ENCODE measurements at places on chromosomes 6 and 20.
A peak's percentile ranks its signal among the peaks of the same experiment; 100 is the strongest.

- DNase-seq: no peak
Measured at GRCh38 chr20:58092871-58093270, 135.6 kb downstream of the ANKRD60 start.

GRCh38 chr6:135115411-135115810 is 60.8 kb upstream of the HBS1L start:
- no peak for DNase-seq

- no peak for DNase-seq
Measured at GRCh38 chr6:34284563-34285447, 36.0 kb upstream of the SMIM29 start.

DNA sequence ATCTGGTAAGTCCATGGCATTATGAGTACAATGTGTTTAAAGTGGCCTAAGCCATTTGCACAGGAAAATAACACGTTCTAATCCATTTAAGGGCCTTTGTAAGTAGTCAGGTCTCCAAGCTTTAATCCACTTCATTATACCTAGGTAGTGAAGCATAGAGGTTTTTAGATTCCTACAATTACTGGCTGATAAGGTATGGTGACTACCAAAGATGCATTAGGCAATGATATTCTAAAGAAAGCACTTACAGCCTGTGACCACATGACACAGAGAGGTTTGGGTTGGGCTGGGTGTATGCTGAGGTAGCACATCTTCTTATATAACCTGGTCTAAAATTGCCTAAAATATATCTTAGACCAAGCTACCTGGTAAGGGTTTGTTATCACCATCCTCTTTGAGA is 504.4 kb downstream of the TFAP2B start:
- DNase-seq: peak; percentile 92

DNA sequence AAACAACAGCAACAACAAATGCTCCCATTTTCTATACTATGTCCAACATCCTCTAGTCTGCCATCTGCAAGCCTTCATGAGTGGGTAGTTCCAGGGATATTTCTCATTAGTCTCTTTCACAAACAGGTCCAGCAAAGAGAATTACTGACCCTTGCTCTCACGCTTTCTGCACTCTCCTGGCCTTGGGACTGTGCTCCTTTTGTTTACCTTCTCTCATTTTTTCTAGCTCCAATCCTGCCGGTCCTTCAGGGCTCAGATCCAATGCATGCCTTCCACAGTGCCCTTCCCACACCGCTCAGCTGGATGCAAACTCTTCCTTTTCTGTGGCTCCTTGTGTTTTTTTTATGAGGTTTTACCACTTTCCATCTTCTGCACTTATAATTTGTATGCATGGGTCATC is 47.2 kb downstream of the ADTRP start:
- no peak for DNase-seq

DNA sequence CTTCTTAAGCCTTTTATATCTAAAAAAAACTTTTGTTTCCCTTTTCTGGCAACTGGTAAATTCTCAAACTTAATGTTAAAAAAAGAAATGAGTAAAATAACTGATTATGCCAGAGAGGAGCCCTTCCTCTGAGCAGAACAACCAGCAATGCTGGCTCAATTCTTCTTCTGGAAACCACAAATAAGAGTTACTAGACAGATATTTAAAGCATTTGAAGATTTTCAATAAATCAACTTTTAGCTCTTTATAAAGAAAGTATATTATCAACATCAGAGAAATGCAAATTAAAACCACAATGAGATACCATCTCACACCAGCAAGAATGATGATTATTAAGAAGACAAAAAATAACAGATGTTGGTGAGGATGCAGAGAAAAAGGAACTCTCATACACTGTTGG is 61.1 kb upstream of the TCF21 start:
- no peak for DNase-seq

- DNase-seq: no peak
Measured at GRCh38 chr6:150068151-150068550, 770 bp downstream of the ULBP3 start.

GRCh38 chr6:45710304-45710821 is 305.3 kb downstream of the CLIC5 start:
- no peak for DNase-seq

DNA sequence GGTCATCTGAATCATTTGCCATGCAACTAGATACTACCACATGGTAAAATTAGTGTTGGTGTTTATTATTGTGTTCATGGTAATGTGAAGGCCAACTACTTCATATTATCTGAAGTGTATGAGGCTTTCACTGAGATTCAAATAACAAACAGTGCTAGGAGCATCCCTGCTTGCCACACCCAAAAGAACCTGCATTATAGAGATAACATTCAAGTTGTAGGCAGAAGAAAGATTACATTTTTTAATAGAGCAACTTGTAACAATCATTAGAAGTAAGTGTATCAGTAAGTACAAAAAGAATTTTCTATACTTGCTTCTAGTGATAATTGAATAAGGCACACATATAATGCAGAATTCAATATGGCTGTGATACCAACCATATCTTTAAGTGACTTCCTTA is 49.8 kb downstream of the BCKDHB start:
- DNase-seq: no peak

DNA sequence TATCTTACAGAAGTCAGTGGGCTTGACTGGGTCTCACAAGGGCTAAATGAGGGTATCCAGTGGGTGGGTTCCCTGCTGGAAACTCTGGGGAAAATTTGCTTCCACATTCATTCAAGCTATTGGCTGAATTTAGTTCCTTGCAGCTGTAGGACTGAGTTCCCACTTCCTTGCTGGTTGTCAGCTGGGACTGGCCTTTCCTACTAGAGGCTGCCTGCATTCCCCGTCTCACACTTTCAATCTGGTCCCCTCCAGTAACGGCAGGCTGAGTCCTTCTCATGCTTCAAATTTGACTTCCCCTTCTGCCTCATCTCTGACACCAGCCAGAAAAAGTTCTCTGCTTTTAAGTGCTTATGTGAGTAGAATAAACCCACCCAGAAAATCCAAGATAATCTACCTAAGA is 4.4 kb downstream of the CSNK2A1 start:
- DNase-seq: no peak

DNA sequence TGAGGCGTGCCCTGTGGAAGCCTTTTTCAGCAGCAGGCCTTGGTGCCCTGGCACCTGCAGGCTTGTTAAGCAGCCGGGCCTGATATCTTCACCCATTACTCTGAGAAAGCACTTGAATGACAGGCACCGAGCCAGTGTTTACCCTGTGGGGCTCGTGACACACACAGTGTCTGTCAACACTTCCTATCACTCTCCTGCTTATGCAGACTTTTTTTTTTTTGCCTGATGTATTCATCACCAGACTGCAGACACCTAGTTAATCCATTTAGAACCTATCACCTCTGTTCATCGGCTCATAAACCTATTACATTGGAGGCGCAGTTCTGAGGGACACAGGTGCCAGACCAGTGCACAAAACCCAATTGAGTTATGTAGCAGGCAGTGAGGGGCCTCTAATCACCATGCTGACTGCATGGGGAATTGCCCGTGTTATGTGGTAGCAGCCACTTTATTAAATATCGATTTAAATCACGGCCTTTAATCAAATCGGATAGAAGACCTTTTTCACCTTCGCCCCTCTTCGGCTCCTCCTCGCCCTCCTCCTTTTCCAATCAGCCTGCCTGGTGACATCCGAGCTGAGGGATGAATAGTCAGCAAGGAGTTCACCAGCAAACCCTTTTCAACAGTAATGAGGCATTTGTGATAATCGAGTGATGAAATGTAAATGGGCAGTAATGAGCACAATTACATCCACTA is 962.9 kb upstream of the SLC35B3 start:
- DNase-seq: peak; percentile 70

DNA sequence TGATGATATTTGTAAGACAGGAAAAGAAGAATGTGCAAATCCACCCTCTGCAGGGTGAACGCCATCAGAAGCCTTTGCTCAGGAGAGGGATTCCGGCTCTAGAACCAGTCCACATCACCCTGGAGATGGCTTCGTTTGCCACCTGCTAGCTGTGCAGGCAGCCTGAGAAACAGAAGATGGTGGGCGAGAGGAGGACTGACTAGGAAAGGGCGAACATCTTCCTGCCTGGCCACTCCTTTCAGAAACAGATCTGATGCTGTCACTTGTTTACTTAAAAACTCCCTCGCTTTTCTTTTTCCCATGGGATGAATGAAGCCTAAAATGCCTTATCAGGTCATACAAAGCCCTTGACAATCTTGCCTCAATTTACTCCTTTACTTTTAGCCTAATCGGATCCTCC is 1.2 kb downstream of the PTPRA start:
- DNase-seq: no peak

DNA sequence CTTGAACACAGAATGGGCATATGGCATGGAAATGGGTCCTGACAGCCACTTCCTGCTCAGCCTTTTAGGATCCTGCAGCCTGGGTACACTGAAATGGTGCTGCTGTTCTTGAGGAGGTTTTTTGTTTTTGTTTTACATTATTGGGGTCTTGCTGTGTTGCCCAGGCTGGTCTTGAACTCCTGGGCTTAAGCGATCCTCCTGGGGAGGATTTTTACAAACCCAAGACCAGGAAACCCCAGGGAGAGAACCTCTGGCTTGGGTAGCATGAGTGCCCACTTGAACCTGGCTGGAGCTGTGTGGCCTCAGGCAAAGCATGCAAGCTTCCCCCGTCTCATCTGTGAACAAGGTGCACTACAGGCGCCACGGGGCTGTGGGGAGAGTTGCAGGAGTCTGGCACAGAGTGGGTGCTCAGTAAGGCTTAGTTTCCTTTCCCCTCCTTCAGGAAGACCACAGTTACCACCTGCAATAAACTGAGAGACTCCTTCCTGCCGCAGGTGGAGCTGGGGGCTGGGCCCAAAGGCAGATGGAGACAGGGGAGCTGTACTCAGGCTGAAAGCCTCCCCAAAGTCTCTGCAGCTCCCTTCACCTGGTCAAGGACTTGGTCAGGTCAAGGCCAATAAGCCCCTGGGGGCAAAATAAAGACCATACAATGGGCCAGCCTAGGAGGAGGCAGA is 1.8 kb downstream of the SLA2 start:
- DNase-seq: no peak

DNA sequence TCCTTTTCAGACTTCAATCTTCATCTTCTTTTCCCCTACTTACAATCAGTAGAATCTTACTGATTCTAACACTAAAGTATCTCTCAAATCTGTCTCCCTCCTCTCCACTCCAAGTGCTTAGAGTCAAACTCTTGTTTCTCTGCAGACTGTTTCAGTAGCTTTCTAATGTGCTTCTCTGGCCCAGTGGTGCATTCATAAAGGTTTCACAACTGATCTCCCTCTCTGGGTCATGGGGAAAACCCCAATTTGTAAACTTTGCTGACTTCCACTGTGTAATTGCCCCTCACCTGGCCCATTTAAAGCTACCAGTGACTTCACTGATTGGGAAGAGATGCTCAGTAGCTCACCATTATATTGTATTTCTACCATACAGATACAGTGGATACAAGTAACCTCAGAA is 183.6 kb downstream of the FAXC start:
- DNase-seq: no peak

GRCh38 chr20:24153101-24154040 is 164.8 kb upstream of the GGTLC1 start:
- no peak for DNase-seq

- no peak for DNase-seq
Measured at GRCh38 chr6:161747506-161747905, 473.6 kb upstream of the AGPAT4 start.

- DNase-seq: no peak
Measured at GRCh38 chr6:88914180-88914579, 49.2 kb downstream of the RNGTT start.

DNA sequence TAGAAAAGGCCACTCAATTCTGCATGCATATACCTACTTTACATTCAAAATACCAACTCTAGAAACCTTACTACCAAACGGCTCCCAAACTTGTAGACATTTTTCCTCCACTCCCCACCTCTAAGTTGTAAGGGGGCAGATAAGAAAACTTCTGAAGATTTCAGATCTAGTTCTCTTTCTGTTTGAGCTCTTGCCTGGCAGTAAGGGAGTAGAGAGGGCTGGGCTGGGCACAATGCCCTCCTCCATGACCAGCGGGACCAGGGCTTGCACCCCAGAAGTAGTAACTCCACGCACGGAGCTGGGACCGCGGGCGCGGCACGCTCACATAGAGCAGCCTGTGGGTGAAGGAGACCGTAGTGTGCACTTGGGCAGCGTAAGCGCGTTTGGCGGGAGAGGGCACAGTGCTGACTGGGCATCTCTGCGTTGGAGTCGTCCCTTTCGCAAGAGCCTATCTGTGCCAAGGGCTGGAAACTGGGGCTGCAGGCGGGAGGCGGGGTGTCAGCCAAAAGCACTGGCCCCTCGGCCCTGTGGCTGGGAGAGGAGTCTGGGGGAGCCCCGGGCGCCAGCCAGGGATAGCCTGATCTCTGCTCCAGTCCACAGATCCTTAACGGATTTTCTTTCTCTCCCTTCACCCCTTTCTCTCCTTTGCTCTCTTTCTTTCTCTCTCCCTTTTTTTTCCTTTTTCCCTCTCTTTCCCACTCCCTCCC is 32.4 kb downstream of the PHACTR1 start:
- DNase-seq: no peak

DNA sequence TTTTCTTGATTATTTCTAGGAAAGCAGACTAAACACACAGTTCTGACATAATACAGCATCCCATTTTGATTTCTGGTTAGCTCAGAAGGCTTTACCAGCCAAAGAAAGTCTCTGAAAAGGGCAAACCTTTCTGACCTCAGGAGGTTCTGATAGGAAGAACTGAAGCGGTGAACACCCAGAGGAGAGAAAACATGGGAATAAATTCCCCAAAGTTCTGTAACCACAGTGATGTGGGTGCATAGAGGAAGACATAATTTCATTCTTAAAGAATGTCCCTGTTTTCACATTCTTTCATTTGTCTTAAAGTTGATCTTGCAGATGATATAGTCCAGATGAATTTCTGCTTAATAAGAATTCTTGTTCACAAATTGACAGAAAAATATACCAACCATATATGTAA is 60.3 kb downstream of the RSPO3 start:
- DNase-seq: no peak

- no peak for DNase-seq
Measured at GRCh38 chr6:119283214-119283613, 66.3 kb downstream of the MAN1A1 start.

DNA sequence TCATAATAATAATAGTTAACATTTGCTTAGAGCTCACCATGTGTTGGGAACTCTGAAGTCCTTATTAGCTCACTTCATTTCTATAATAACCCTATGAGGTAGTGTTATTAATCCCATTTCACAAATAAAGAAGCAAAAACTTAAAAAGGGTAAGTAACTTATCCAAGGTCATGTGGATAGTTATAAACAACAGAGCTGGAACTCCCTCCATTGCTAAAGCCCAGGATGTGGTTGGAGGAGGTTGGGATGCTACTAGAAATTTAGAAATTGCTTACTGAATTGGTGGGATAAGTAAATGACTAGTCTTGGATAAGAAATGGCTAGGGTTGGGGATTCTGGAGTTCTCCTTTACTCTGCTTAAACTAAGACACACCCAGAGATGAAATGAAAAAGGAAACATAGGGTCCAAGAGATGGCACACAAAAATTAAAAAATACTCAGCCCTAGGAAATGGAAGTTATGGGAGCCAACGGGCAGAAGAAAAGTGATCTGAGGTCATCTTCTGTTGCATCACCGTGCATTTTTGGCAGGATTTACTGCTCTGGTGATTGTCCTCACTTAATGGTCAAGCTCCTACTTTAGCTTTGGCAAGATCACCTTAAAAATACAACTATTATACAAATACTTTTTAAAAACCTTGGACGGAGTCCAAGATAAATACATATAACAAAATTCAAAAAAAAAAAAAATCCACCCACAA is 7.7 kb upstream of the CLIC5 start:
- DNase-seq: no peak
